Renal cortex interstitium (tissue), 15 donors: ENCODE measurements at places on chromosomes 16 and 17.

DNA sequence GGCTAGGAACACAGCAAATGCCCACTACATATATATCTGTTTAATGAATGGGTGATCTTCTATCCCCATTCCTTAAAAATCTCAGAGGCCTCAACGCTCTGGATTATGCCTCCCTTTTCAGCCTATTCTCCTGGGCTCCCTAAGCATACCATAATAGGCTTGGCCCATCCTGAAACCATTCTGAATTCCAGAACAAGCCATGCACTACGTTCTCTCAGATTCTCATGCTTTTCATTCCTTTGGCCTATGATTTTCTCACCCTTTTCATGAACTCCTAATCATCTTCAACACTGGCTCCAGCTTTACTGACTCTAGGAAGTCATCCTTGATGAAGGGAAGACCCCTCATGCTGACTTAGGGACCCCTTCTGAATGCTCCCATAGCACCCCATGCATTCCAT is 71.1 kb downstream of the RPGRIP1L start:
- DNase-seq: no peak

DNA sequence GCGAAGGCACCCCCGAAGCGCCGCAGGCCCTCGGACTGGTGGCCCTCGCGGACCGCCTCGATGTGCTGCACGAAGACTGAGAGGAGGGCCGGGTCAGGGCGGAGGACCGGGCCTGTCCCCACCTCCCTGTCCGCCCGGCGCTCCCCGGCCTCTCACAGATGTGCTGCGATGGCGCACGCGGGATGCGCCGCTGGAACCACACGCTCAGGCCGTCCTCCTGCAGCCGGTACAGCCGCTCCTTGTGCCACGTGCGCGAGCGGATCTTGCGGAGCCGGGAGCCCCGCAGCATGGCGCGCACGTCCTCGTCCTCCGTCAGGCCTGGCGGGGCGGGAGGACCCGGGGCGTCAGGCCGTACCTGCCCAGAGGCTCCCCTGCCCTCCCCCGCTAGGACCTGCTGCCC is 11.3 kb downstream of the PLCD3 start:
- DNase-seq: no peak

DNA sequence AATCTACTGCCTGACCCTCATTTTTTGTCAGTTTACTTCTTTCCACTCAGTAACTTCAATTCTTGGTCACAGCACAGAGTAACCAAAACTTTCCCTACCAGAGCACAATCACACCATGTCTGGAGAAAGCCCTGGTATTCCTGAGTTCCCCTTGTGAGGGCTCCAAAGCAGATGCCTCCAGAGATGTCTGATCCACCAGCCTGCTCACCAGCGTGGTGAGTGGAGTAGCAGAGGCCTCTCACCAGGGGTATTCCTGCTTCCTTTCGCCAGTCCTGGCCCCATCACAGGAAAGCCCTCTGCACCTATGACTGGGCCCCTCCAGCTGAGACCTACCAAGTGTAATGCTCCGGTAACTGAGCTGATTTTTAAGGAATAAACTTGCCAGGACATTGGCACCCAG is 205.4 kb upstream of the HS3ST3A1 start:
- DNase-seq: no peak

DNA sequence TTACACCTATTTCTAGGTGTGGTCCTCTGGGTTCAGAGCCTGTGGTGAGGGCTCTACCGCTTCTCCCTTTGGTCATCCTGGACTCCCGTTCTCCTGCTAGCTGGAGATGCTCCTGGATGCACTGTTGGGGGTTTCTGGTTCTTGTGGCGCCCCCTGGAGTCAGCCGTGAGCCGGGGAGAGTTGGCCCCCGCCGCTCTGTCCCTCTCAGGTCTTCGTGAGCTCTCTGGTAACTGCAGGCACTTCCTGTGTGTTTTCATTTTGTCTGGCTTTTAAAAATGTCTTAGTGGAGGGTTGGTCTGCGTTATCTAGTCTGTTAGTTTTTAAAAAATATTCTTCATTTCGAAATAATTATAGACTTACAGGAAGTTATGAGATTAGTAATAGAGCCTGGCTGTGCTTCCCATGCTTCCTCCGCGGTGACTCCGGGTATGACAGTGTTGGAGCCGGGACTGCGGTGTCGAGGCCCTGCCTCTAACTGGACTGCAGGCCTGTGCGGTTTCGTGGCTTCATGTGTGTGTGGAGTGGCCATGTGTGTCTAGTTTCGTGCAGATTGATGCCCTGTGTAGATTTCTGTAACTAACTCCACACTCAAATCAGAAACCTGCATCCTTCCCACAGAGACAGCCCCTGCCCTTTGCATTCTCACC is 78.0 kb upstream of the ZNF750 start:
- no peak for DNase-seq

GRCh38 chr17:61335845-61336655 is 63.6 kb upstream of the TBX2 start:
- DNase-seq: peak; percentile 80

DNA sequence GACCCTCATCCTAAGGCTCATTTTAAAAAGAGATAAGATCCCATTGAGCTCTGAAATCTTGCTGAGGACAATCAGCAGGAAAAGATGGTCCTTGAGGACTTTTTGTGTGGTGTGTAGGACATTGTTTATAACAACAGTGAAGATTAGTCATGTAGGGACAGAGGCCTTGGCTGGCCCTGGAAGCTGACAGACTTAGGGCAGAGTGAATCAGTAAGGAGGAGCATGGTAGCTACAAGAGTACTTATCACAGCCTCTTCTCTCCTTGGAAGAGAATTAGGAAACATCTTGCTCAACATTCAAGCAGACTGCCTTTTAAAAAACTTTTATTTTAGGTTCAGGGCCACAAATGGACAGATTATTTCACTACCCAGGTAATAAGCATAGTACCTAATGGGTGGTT is 665.9 kb upstream of the SALL1 start:
- no peak for DNase-seq

DNA sequence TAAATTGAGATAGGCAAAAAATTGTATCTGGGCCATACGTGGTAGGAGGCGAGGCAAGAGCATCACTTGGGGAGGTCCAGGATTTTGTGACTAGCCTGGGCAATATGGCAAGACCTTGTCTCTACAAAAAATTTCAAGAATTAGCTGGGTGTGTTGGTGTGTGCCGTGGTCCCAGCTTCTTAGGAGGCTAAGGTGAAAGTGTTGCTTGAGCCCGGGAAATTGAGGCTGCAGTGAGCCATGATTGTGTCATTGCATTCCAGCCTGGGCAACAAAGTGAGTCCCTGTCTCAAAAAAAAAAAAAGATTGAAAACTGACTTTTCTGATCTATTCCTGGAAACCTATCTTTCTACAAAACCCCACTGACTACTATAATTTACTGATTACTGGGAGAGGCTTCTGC is 26.7 kb downstream of the CDK12 start:
- DNase-seq: no peak

GRCh38 chr16:73629011-73629410 is 581.1 kb upstream of the ZFHX3 start:
- DNase-seq: no peak

DNA sequence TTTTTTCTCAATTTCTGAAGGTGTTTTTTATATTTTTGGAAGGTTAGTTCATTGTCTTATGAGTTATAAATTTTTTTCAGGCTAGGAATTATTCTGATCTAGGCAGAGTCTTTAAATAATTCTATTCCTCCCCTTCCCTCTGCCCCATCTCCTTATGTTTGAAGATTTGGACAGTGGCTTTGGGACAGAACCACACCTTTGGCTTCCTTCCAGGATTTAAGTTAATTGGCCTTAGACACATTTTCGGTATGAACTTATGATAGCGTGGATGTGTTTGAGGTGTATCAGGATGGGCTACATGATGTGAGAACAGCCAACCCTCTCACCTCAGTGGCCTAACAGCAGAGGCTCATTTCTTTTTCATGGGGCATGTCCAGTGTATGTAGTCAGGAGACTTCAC is 24.3 kb downstream of the EPN2 start:
- no peak for DNase-seq

- no peak for DNase-seq
These were observed 1.6 kb downstream of the TPPP3 start for GRCh38 chr16:67391424-67392300.

DNA sequence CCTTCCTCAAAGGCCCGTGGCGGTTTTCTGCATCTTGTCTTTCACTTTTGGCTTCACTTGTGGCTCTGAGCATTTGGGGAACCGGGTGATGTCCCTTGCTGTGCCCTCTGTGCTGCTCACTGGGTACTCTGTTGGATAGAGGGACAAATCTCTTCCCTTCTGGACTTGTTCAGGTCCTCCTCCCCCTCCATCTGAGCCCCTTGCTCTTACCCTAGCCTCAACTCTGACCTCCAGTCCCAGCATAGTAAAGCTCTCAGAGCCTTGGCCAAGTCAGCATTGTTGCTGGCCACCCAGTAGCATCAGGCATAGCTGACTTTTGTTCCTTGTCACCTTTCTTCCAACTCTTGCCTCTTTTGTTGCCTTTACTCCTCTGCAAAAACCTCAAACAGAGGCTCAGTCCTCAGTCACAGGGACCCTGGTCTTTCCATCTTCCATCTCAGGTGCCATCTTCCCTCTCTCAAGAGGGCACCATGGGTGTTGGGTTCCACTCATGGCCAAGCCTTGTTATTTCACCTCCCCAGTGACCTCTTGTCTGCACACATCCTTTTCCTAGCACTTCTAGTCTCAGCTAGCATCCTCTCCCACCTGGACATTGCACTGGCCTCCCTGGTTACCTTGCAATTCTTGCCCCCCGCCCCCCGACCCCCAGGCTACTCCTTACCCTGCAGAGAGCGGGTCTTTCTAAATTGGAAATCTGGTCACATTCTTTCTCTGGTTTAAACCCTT is 393 bp upstream of the PSMB10 start:
- DNase-seq: peak; percentile 33

- DNase-seq: no peak
These were observed 114.9 kb upstream of the CACNG5 start for GRCh38 chr17:66720027-66720426.

DNA sequence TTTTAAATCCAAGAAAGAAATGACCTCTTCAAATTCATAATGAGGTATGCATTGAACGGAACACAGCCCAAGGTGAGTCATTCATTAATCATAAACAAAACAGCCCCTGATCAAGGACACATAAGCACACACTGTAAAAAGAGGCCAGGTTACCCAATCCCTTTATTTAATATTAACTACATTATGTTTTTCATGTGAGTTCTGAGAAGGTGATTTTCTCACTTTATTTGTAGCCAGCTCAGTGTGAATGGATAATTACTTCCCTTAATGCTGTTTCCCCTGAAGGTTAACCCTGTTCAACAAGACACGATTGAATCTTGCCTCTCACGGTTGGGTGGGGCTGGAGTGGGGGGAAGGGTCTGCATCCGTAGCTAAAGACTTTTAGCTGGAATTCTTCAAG is 257.3 kb upstream of the SALL1 start:
- DNase-seq: no peak

DNA sequence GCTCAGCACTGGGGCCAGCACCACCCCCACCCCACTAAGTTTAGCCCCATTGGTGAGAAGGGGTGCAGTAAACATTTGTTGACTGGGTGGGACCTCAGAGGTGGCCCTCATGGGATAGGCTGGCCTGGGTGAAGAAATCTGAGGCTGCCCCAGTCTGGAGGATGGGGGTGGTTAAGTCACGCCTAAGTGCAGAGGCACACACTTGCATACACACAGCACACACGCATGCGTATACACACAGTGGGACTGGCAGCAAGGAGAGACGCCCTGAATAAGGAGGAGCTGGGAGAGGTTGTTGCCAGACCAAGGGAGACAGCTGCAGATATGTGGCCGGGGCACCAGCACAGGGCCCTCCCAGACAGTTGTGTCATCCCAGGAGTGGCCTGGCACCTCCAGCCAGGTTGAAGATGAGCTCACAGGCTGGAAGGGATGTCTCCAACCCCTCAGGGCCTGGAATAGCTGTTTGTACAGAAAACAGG is 3.0 kb upstream of the BCAR1 start:
- DNase-seq: no peak

- DNase-seq: peak; percentile 20
These were observed 292.6 kb upstream of the SOX9 start for GRCh38 chr17:71828182-71828596.

GRCh38 chr17:31584438-31585279 is 193.2 kb downstream of the RAB11FIP4 start:
- no peak for DNase-seq

- DNase-seq: no peak
These were observed 23.5 kb upstream of the UBE2I start for GRCh38 chr16:1285669-1286512.

GRCh38 chr16:86772671-86773353 is 194.5 kb downstream of the FOXL1 start:
- DNase-seq: peak; percentile 89

GRCh38 chr16:86509759-86510464 is 415 bp upstream of the FOXF1 start:
- no peak for DNase-seq
